ENCODE measurements at places on chromosomes 6 and 20.

DNA sequence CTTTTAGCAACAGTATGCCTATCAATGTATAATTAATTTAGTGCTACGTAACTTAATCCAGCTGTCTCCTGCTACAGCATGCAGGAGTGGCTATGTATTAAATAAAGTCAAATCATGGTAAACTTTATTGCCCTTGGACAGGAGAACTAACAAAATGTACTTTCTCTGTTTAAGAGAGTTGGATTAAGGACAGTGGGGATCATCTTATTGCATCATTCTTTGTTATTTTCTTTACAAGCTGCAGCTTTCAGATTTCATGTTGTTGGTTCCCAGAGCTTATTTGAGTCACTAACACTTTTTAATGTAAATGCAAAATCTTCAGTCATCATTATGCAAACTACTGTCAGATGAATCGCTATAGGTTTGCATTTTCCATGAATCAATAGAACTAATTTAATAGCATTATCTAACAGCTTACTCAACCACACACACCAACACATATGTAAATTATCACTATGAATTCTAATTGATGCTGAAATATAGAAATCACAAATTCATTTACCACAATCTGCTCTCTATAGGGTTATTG is 424.7 kb downstream of the MMUT start:
- DNase-seq, result no peak

GRCh38 chr6:22826961-22827360 is 257.6 kb downstream of the HDGFL1 start:
- no peak for DNase-seq

- DNase-seq, result no peak
Measured at GRCh38 chr20:45091366-45091765, 9.6 kb downstream of the KCNS1 start.

DNA sequence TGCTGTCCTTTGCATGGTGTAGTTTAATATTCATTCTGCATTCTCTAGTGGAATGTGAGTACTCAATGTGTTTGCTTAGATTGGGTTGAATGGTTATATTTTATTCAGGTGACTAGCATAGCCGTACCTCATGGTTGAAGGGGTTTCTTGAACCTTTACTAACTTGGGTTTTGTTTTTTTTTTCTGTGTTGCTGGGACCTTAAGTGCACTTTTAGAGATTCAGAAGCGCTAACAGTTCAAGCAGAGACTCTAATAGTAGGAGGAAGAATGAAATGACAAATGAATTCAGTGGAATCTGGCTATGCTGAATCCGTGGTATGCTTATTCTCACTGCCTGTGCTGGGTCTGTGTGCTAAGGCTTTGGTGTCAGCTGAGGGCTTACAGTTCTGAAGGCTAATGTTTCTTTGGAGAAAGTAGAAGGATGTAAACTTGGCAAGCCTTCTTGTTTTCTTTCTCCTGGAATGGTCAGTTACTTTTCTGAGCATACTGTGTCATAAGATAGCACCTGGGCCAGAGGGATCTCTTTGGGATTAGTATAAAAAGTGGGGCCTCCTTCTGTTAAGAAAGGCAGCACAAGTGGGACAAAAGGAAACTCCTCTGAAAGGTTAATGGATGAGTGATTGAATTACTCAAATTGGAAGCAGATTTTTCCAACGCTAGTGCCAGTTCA is 28.7 kb downstream of the RNF144B start:
- no peak for DNase-seq

DNA sequence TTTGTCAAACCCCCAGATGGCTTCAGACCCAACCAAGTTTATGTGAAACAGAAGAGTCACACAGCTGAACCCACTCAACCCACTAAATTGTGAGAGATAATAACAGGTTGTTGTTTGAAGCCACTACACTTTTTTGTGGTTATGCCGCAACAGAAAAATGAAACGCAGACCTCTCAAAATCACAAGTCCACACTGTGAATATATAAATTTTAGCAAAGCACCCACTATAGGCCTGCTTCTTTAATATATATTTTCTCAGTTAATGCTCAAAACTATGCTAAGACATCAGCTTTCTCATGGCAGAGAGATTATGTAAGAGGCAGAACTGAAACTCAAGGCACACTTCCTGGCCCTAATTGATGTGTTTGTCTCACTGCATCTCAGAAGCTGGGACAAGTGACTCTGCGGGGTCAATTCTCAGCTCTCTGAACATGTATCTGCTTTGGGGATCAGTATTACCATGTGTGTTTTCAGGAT is 27.7 kb downstream of the MAP3K5 start:
- DNase-seq, result no peak

DNA sequence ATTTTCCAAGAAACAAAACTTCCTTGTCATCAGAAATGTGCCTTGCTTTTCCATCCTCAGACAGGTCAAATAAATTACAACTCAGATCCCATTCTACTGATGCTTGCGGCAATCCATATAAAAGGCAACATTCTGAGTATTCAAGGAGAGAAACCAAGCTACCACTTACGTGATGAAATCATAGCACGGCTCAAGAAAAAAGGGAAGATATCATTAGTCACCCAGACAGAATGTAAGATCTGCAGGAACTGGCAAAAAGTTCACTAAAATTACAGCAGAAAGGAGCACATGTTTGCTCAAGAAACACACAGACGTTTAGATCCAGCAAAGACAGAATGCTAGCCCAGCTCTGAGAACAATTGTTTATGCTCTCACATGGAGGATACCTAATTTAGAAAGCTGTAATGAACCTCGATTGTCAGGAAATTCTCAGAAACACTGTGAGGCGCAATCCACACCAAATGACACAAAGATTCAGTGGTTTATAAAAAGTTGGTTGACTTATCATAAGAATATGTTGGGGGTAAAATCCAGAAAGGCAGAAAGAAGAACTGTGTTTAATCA is 304.2 kb downstream of the ADGRG6 start:
- no peak for DNase-seq

DNA sequence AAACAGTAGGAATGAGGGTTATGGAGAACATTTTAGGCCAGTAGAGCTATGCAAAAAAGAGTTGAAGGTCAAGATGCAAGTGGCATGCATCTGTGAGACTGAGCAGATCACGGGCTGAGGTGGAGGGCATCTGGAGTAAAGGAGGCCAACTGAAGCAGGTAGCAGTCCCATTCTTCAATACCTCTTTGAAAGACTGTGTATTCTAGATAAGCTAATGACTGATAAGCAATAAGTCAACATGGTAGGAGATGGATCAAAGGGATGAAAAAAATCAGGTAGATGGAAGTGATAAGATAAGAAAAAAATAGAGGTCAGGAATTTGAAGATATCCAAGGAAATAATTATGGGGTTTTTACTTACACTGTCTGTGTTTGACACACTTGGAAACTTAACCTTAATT is 55.6 kb downstream of the ARMC2 start:
- no peak for DNase-seq

DNA sequence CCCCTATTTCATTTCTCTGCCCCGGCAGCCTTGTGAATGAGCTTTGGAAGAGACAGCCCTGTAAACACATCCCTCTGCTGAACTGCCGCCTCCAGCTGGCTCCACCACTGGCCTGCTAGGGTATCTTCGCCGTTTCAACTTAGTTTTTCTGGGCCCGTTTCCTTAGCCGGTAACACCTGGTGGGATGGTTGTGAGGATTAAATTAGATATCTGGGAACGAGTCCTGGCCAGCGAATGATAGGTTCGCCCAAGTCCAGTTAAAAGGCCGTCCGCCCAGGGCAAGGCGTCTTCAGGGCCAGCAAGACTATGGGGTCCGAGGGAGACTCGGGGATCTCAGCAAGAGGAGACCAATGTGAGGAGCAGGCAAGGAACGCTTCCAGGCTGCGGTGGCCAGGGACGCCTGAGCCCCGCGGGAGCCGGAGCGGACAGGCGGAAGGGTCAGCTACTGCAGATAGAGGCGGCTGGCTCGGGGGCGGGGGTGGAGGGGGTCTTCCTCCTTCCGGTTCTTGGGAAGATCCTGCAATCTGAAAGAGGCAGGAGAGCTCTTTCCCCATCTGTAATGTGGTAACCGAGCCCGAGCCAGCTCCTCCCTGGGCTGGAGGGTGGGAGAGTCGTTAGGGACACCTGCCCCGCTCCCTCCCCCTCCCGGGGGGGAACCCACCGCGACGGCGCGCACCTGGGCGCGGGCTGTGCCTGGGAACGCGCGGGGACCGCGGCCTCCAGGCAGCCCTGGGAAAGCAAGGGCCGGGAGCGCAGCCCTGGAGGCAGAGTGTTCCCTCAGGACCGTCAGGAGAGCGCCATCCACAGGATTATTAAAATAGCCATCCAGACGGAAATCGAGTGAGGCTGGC is 4.5 kb upstream of the PTCRA start:
- DNase-seq, result no peak

DNA sequence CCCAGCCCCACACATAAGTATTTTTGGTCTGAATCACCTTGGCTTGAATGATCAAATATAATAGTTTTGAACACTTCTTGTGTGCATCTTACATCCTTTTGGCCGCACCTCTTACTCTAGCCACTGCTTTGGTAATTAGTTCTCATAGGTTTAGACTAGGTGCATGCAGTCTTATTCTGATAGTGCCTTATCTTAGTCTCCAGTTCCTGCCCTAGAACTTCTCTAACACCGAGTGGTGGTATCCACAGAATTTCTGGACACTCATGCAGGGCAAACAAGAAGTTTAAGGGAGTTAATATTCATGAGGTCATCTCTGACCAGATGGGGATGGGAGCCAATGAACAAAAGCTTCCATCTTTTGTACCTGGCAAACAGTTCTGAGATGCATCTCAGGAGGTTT is 77.5 kb upstream of the AKIRIN2 start:
- DNase-seq, result no peak

GRCh38 chr6:147203311-147204059 is 732 bp upstream of the STXBP5 start:
- peak; percentile 73 for DNase-seq

DNA sequence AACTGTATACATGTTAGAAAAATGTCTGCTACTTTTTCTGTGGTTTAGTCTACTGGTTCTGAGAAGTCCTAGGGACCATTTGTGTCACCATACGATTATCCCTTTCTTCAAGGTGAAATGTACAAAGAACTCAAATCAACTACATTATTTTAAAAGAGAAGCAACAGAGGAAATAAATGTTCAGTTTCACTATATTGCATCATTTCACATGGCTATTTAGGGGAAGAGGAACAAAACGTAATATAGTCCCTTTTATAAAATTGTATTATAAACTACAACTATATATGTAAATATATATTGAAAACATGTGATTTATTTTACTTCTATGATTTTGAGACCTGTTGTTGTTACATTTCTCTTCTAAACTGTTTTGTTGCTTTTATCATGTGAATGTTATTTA is 1308.0 kb downstream of the EPHA7 start:
- DNase-seq, result no peak

GRCh38 chr6:21103626-21104224 is 489.8 kb upstream of the SOX4 start:
- DNase-seq, result no peak

GRCh38 chr20:63406011-63406410 is 44.9 kb upstream of the CHRNA4 start:
- DNase-seq, result no peak

GRCh38 chr6:128512296-128512695 is 8.1 kb downstream of the PTPRK start:
- DNase-seq, result no peak

DNA sequence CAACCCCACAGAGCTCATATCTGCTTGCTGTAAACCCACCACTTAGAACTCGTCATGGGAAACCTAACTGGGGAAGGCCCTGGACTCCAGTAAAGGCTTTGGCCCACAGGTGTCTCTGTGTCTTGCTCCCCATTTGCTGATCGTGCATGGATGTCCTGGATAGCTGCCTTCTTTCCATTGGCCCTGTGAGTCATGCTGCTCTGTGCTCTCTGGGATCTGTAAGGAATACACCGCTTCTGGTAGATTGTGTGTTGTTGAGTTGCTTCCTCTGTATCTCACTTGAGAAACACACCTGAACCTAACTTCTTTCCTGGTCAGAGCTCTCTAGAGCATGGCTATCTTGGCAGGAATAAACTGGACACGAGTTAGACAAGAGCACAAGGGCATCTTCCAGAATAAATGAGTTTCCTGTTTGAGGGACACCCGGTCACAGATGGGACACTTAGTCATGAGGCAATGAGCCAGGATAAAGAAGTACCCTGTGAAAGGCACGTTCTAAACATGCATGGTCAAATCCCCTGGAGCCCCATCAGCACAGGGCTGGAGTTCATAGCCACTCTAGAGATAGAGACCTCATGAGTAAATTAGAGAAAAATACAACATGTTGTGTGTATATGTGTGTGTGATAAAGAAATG is 99.6 kb upstream of the TMEM170B start:
- no peak for DNase-seq

GRCh38 chr6:166966268-166966667 is 9.9 kb upstream of the RNASET2 start:
- DNase-seq, result no peak
